GM12891 (cell line): ENCODE measurements at places on chromosomes 2 and 18.

- DNase-seq, result no peak
These were observed 22.8 kb downstream of the CCNYL1 start for GRCh38 chr2:207734264-207734635.

- no peak for DNase-seq
These were observed 36.4 kb downstream of the STK39 start for GRCh38 chr2:168210895-168211570.

DNA sequence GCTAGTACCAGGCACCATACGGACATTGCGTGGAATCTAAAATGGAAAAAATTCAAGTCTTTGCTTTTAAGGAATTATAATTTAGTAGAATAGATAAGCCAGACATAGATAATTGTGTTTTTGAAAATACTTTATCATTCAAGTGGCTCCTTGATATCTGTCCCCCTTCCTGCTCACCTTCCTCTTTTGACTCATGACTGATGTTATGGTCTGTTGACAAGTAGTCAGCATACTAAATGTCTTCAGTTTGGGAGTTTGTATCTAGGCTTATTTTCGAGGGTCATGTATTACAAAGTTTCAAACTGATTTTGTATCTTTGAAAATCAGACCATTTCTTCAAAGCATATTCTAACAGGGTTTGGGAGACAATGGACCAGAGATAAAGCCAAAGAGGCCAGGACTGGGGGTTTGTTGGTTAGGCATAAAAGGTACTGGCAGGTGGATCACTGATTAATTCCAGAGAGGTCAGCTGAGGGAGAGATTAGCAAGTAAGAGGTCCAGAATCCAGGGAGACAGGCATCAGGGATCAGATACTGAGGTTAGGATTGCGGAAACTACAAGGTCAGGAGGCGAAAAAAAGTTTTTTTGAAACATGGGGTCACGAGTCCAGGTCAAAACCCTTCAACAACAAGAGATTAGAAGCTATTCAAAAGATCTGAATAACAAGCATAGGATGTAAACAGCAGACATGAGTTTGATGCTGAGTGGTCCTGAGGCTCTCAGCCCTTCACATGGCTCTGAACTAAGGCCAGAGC, 31.5 kb upstream of the KLHL14 start:
- no peak for DNase-seq

GRCh38 chr2:205822579-205822978, 140.3 kb downstream of the NRP2 start:
- DNase-seq, result no peak

- DNase-seq, result no peak
These were observed 78.5 kb downstream of the MDH1 start for GRCh38 chr2:63667132-63667700.

DNA sequence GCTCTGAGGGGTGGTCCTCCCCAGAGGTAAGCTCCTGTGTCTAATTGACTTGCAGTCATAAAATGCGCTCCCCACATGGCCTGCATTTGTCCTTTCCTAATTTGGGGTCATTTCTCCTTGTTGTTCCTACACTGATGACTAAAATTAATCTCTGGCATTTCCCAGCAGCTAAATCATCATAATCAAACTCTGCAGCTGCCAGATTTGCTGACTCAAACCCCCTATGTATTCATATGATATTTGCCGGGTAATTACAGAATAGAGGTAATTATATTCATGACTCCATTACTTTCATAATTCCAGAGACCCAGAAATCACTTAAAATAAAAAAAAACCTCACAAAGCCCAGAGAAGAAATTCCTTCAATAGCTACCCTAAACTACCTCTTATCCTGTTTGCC, 331.4 kb upstream of the KLHL29 start:
- no peak for DNase-seq

DNA sequence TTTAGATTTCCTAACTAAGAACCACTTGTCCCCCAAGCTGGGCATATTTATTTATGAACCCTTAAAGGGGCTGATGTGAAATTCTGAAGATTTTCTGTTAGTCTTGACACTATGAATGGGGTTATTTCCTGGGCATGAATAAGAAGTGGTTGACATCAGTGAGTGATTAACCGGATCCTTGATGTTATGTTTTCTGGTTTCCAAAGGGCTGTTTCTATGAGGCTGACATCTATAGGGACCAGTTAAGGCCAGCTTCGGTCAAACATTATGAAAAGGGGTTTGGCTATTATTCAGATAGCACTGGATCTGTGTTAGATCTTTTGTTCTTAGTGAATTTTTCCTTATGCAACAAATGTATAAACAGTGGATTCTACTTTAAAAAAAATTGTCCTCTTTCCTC, 443.7 kb upstream of the SPRED2 start:
- DNase-seq, result no peak

DNA sequence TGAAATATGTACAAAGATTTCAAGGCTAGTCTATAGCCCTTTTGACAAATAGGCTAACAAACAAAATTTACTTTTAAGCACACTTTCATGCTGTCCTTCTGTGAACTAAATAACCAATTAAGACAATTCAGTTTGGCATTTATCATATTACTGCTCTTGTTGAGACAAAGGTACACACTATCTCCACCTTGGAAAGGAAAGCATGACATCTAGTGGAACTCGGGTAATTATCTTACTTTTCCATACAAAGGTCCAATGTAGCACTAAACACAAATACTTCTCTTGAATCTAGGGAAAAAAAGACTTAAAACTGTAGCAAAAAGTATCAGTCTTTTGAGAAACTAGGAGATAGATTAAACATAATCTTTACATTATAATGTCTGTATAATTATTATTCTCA, 125.0 kb upstream of the CD226 start:
- DNase-seq, result no peak

- DNase-seq, result no peak
These were observed 494.1 kb upstream of the MEIS1 start for GRCh38 chr2:65940856-65941255.

- DNase-seq, result no peak
These were observed 143.7 kb upstream of the SYT4 start for GRCh38 chr18:43420950-43421349.

GRCh38 chr2:29700560-29700959, 220.8 kb downstream of the ALK start:
- DNase-seq, result no peak

- no peak for DNase-seq
These were observed 12.9 kb downstream of the RETSAT start for GRCh38 chr2:85341269-85342029.

GRCh38 chr18:68447286-68447685, 267.6 kb downstream of the TMX3 start:
- DNase-seq, result no peak

- no peak for DNase-seq
These were observed 252.1 kb downstream of the SLC8A1 start for GRCh38 chr2:40199771-40200170.

DNA sequence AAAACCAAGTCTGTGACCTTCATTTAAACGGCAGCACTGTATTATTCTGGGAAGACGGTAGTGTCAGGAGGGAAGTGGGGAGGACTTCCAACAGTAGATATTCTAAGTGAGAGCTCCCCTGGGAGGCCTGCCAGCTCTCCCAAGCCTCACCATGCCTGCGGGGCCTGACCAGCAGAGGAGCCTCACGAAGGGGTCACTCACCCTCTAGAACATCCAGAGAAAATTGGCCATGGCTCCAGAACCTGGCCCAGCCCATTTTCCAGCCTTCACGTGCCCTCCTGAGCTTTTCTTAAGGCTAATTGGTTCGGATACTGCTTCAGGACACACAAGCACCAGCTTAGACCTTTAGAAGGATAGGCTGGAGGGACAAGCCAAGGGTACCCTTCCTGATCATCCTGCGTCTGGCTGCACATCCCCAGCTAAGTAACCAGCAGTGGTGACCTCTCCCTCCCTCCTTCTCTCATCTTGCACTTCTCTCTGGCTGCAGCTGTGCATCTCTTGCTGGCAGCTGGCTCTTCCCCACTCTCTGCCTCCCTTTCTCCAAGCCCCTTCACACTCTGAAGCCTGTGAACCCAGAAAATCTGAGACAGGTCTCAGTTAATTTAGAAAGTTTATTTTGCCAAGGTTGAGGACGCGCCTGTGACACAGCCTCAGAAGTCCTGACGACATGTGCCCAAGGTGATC, 120.1 kb upstream of the PKDCC start:
- no peak for DNase-seq
